ENCODE measurements at places on chromosomes 1 and 21.

GRCh38 chr1:152182944-152183361 is 23.9 kb upstream of the RPTN start:
- DNase-seq = no peak

- DNase-seq = no peak
Observed at GRCh38 chr1:181187337-181188126, 99.0 kb downstream of the IER5 start.

DNA sequence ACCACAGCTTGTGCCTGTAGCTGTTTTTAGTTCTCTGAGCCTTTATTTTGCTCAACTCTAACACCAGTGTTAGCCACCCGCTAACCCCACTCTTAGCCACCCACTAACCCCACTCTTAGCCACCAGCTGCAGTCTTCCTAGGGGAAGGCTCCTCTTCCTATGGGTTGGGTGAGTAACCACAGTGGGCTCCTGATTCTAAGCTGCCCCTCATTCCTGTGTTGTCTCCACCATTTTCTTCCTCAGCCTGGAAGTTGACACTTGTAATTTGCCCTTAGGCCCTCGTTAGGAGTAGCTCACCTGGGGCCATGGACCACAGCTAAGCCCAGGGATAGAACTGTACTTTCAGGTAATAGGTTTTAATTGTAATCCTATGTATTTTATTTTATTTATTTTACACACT is 782.9 kb upstream of the TPTE start:
- DNase-seq = no peak

GRCh38 chr1:213066363-213066762 is 15.3 kb downstream of the RPS6KC1 start:
- DNase-seq = no peak

DNA sequence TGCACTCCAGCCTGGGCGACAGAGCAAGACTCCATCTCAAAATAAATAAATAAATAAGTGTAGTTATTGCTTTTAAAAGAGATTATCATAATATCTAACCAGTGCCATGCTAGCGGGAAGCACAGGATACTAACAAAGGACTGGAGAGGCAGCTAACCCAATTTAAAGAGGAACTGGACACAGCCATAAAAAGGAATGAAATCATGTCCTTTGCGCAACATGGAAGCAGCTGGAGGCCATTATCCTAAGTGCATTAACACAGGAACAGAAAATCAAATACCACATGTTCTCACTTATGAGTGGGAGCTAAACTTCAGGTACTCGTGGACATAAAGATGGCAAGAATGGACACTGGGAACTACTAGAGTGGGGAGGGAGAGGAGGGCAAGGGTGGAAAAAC is 54.9 kb downstream of the TM2D1 start:
- no peak for DNase-seq

- DNase-seq = no peak
Observed at GRCh38 chr1:154454386-154455120, 47.5 kb upstream of the TDRD10 start.

DNA sequence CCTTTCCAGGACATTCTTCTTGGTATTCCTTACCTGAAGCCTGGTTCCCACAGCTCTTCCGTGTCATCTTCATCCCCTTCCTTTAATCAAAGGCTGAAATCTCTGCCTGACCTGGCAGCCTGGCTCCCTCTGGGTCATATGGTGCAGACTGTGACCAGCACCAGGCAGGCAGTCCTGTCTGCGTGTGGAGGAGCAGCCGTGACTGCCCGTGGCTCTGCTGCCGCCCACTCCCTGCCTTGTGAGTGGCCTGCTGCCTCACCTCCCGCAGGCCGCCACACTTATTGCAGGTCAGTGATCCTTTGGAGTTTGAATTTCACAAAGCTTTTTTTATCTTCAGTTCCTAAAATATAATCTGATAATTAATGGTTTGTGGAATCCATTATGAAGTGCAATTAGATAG is 36.2 kb upstream of the EPHA8 start:
- no peak for DNase-seq

GRCh38 chr1:28062806-28063205 is 25.6 kb downstream of the EYA3 start:
- no peak for DNase-seq

GRCh38 chr1:202745323-202745888 is 35.2 kb upstream of the SYT2 start:
- no peak for DNase-seq

GRCh38 chr1:215273838-215274516 is 191.4 kb downstream of the KCNK2 start:
- DNase-seq = no peak

- DNase-seq = peak; percentile 51
Observed at GRCh38 chr1:180643693-180644092, 11.9 kb downstream of the XPR1 start.

GRCh38 chr1:203128716-203129500 is 1.4 kb downstream of the ADORA1 start:
- no peak for DNase-seq

DNA sequence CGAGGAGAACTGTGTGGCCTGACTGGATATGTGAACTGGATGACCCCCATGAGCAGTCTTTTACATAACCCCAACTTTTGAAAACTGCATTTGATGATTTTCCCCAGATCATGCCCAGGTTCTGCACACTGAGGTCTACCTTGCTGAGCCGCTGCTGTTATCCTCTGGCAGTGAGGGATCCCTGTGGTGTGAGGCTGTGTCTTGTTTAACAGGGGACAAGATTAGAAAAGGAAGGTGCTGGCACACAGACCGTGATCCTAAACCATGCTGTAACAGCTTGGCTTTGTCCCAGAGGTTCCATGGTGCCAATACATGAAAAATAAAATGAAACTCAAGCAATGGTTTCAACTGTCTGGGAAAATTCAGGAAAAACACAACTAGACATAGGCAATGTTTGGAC is 134.2 kb downstream of the ZZZ3 start:
- DNase-seq = no peak

DNA sequence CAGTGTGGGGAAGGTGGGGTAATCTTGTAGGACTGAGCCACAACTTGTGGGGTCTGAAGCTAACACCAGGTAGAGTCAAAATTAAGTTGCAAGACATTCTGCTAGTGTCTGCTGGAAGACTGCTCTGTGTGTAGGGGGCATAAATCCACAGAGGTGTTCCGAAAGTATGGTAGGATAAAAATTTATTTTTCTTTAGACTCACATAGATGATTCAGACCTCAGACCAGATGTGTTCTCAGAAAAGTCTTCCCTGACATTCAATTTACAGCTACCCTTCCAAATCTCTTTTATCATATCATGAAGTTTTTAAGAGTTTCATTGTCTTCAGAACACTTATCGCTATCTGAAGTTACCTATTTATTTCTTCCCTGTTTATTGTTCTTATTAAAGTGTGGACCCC is 21.3 kb downstream of the DUSP10 start:
- DNase-seq = no peak

DNA sequence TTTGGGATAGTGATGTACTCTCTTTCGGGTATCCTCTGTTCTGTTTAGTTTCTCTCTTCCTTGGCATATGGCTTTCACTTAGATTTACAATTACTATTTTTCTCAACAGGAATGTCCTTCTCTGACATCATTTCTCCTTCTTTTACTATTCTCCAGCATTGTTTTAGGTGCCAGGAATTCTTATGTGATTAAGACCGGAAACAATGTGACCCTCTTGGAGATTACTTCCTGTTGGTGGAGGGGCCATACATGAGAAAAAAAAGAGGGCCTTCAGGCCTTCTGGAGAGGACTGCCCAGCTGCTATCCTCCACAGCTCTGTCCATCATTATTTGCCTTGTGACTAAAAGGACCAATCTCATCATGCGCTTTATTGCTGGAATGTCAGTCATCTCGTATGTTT is 50.4 kb upstream of the ADAMTS5 start:
- DNase-seq = no peak

- DNase-seq = no peak
Observed at GRCh38 chr1:33332881-33333280, 12.0 kb upstream of the A3GALT2 start.

GRCh38 chr1:19202396-19202795 is 7.7 kb downstream of the UBR4 start:
- no peak for DNase-seq

DNA sequence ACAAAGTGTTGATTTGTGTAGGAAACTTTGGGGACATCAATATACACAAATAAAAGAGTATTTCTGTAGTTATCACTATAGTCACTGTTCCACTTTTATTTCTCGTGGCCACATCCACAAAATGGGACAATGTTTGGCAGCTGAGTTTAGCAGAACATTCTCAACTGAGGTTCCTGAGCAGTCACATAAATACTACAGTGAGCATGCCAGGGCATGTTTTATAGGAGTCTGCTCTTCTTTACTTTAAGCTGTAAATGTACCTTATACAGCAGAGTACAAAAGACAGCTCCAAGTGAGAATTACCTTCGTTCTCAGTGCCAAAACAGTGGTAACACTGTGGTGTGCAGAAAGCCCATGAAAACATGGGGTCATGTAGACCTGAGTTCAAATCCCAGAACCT is 5.0 kb downstream of the BTG3 start:
- DNase-seq = no peak

DNA sequence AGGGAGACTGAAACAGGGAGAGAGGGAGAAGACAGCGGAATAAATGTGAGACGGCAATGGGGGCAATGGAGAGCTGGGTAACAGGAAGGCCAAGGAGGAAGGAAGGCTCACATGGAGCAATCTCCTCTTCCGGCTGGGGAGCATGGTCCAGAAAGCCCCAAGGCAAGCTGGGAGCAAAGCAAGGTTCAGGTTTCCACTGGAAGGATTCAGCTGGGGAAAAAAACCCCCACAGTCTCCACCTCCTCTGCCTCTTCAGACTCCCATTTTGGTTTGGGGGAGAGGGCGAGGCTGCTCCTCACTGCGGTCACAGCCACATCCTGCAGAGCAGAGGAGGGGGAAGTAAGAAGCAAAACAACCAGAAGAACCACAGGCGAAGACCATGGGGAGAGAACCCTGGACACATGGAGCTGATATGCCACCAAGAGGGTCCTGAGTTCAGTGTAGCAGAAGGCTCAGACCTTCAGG is 650 bp downstream of the TNFAIP8L2 start:
- no peak for DNase-seq

GRCh38 chr1:41783189-41783639 is 135.5 kb downstream of the HIVEP3 start:
- no peak for DNase-seq

GRCh38 chr1:89557956-89558355 is 33.3 kb downstream of the LRRC8B start:
- DNase-seq = no peak

- no peak for DNase-seq
Observed at GRCh38 chr1:164675342-164675904, 116.4 kb downstream of the PBX1 start.

- DNase-seq = no peak
Observed at GRCh38 chr1:164971921-164972415, 384.5 kb downstream of the LMX1A start.

GRCh38 chr1:43861988-43862735 is 71.4 kb upstream of the ARTN start:
- no peak for DNase-seq

DNA sequence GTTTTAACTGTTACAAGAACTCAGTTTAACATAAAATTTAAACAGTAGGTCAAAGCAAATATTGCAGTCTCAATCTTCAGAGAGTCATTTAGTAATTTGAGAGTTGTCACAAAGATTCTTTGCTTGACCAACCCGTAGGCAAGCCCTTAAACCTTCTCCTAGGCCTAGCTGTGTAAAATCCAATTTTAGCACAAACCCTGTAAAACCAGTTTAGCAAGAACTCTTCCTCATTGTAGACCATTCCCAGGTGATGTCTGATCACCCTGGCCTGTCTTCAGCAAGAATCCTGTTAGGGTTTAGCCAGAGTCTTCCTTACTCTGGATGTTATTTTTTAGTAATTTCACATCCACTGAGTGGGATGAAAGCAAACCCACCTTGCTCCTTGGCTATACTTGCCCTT is 30.1 kb downstream of the LRIG2 start:
- DNase-seq = no peak

DNA sequence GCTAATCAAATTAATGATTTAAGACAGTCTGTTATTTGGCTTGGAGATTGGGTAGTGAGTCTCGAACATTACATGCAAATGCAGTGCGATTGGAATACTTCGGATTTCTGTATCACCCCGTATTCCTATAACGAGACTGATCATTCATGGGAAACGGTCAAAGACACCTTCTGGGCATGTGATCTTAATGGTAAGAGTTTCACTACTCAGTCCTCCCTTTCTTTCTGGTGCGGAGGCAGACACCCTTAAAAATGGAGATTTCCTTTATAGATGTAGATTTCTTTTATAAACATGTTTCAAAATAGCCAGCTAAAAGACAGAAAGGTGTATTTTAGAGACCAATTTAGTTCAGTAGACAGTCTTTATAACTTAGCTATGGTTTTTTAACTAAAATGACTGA is 74.4 kb downstream of the HS2ST1 start:
- no peak for DNase-seq

GRCh38 chr1:191101960-191102359 is 624.3 kb upstream of the BRINP3 start:
- DNase-seq = no peak

- DNase-seq = no peak
Observed at GRCh38 chr21:27103768-27104167, 136.9 kb upstream of the ADAMTS5 start.

- no peak for DNase-seq
Observed at GRCh38 chr1:151990058-151990855, 3.4 kb downstream of the S100A10 start.

GRCh38 chr1:102628109-102628613 is 480.2 kb downstream of the COL11A1 start:
- DNase-seq = peak; percentile 23

DNA sequence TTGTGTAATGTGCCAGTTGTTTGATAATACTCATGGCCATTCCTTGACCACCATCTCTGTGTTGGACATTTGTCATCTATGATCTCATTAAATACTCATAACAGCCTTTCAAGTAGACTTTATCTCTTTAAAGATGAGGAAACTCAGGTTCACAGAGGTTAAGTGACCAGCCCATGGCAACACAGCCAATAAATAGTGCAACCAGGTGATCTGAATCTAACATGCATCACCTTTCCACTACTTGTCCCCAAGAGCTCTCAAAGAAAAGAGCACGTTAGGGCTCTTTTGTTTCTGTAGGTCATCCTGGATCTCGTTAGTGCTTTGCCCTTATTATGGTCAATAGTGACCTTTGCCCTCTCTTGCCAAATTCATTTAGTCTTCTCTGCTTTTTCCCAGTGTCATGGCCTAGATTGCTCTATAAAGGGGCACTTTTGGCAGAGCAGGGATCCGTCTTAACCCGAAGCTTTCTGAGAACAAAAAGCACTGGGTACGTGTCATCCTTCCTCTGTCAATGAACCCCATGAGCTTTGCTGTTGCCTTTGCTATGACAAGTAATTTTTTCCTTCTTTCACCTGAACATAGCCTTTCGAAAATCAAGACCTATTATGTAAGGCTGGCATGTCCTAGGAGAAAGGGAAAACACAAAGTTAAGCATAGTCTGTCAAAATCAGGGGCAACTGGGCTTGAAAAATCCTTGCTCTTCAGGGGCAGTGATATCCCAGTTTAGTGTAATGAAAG is 88.0 kb upstream of the PLXNA2 start:
- DNase-seq = no peak

DNA sequence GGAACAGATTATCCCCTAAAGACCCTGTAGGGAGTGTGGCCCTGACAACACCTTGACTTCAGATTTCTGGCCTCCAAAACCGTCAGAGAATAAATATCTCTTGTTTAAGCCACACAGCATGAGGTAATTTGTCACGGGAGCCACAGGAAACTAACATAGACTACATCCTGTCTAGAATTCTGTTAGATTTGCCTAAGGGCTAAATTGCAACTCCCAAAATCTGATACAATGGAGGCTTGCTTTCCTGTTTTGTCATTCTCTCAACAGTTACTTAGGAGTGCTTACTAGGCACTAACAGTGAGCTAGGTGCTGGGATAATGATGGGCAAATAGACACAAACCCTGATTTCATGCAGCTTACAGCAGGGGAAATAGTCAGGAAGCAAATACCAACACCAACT is 141.6 kb downstream of the MIS18A start:
- DNase-seq = no peak

GRCh38 chr21:33543505-33544129 is 779 bp downstream of the SON start:
- DNase-seq = no peak

All from RPMI8226 (cell line).